ENCODE measurements at places on chromosomes 13 and 19.

- no peak for DNase-seq
Observed at GRCh38 chr19:18858906-18859646, 27.3 kb downstream of the UPF1 start.

- DNase-seq: no peak
Observed at GRCh38 chr19:14433554-14434501, 722 bp downstream of the PKN1 start.

GRCh38 chr13:29975283-29975682 lies 124.9 kb upstream of the UBL3 start:
- no peak for DNase-seq

DNA sequence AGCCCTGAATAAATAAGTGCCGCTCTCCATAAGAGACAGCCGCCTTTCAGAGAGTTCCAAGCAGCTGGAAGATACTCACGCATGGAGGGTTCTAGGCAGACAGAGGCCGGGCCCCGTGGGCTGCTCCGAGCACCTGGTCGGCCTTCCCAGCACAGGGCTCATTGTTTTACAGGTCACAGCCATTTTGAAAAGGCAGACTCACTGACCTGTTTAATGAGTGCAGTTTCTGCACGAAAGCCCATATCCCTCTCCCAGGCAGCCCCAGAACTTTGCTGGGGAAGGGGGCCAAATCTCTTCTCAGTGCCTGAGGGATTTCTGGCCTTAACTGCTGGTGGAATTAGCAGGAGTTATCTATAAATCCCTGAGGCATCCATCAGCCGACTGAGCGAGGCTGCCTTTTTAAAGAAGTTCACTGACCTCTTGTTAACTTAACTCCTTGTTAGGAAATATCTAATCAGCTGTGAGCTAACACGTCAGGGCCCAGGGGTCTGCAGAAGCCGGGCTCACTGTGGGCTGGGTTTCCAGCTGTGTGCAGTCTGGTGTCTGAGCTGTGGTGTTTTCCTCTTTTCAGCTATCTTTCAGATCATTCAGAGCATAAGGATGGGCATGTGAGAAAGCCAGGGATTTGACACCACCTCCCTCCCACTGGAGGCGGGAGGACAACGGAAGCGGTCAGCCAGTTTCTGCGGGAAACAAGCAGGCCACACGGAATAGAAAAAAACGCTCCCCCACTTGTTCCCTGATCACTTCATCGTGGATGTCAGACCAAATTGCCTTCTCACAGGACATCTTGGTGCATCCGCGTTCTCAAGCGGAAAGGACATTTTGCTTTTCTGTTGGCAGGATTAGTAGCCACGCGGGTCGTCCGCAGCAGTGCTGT lies 23.3 kb downstream of the SERP2 start:
- peak; percentile 21 for DNase-seq

DNA sequence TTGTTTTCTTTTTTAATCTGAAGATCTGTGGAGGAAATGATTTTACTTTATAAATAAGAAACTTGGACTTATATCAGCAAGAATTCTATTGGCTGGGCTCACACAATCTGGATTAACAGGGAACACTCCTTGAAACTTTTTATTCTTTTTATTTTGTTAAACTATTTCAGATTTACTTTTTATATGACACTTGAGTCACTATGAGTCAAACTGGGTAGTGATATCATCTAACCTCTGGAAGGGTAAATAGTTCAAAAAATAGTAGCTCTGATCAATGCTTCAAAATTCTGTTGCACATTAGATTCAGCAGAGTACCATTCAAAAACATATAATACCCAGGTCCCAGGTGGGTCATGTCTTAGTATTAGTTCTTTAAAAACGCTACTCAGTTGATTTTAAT lies 55.1 kb upstream of the NBEA start:
- no peak for DNase-seq

GRCh38 chr19:19388568-19389555 lies 16.6 kb upstream of the GATAD2A start:
- no peak for DNase-seq

GRCh38 chr13:49271264-49271663 lies 23.5 kb downstream of the CDADC1 start:
- DNase-seq: no peak

DNA sequence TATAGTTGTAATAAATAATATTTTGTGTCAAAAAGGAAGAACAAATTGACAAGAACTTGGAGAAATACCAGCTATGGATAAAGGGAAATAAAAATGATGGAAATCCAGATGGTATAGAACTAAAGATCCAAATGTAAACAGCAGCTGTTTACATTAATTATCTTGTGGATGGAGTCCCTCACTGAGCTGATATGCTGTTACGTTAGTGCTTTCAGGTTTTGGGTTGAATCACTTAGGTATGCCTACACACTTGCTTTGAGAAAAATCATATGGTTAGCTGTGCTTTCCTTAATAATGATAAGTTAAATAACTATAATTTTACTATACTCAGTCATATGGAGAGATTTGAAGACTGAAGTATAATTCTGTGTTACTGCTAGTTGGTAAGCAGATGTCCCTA lies 27.7 kb downstream of the WASF3 start:
- no peak for DNase-seq

- no peak for DNase-seq
Observed at GRCh38 chr13:103101901-103102300, 35.7 kb upstream of the SLC10A2 start.

- DNase-seq: no peak
Observed at GRCh38 chr13:37040789-37041188, 18.7 kb downstream of the SUPT20H start.

DNA sequence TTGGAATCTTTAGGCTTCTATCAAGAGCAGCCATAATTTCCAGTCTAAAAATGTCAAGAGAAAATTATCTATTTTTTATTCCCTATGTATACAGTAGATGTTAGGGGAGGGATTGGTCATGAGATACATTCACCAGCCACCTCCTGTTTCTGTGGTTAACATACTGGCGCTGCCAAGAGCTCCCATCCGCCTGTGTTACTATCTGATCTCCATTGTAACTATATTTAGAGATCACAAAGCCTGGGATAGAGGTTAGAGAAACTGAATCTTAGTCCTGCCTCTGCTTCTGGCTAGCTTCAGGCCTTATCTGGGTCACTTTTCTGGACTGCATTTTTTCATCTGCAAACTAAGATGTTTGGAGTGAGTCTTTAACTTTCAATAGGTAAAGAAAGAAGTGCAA lies 46.3 kb downstream of the POLR1D start:
- DNase-seq: no peak

GRCh38 chr13:25844559-25845434 lies 207.0 kb downstream of the SHISA2 start:
- no peak for DNase-seq

DNA sequence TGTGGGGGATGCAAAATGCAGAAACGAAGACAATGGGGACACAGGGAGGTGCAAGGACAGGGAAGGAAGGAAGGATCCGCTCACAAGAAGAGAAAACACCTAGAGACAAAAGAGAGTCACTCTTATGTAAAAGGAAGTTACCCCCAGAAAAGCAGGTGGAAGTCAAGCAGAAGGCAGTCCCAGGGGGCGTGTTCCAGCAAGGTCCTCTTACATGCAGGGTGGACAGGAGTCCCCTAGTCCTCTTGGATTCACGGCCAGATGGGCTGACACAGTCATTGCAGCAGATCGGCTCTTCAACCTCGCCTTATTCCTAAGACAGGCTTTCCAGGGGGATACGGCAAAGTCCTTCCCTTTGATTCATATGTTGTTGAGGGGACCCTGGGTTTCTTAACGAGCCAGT lies 83.9 kb upstream of the SPATA13 start:
- no peak for DNase-seq

DNA sequence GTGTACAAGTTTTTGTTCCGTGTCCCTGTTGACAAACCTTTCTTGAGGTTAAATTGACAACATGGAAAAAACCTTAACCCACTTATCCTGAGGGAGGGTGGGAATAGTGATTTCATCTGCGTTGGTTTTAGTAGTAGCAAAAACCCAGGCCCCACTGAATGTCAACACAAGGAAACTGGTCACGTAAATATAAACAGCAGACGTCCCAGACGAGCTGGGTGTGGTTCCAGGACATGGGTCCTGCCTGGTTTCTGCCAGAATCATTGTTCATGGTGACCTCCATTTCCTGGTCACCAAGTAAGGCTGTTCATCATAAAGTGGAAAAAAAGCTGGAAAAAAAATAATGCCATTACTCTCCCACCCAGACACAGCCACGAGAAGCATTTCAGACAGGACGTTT lies 16.9 kb upstream of the F2RL3 start:
- DNase-seq: no peak

DNA sequence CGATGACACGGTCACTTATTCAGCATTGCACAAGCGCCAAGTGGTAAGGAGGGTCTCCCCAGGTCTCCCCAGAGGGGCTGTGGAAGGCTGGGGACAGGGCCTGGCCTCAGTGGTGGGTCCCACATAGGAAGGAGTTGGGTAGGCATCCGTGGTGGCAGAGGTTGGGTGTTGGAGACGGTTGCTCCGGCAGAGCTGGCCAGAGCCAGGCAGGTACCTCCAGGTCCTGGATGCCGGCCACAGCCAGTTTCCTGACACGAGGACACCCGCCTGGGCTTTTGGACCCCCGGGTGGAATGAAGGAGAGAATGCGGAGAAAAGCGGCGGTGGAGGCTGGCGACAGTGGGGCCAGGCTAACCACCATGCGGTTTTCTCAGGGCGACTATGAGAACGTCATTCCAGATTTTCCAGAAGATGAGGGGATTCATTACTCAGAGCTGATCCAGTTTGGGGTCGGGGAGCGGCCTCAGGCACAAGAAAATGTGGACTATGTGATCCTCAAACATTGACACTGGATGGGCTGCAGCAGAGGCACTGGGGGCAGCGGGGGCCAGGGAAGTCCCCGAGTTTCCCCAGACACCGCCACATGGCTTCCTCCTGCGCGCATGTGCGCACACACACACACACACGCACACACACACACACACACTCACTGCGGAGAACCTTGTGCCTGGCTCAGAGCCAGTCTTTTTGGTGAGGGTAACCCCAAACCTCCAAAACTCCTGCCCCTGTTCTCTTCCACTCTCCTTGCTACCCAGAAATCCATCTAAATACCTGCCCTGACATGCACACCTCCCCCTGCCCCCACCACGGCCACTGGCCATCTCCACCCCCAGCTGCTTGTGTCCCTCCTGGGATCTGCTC lies 1.3 kb upstream of the FFAR1 start:
- DNase-seq: no peak

GRCh38 chr13:98253526-98253925 lies 76.5 kb upstream of the RNF113B start:
- DNase-seq: no peak

DNA sequence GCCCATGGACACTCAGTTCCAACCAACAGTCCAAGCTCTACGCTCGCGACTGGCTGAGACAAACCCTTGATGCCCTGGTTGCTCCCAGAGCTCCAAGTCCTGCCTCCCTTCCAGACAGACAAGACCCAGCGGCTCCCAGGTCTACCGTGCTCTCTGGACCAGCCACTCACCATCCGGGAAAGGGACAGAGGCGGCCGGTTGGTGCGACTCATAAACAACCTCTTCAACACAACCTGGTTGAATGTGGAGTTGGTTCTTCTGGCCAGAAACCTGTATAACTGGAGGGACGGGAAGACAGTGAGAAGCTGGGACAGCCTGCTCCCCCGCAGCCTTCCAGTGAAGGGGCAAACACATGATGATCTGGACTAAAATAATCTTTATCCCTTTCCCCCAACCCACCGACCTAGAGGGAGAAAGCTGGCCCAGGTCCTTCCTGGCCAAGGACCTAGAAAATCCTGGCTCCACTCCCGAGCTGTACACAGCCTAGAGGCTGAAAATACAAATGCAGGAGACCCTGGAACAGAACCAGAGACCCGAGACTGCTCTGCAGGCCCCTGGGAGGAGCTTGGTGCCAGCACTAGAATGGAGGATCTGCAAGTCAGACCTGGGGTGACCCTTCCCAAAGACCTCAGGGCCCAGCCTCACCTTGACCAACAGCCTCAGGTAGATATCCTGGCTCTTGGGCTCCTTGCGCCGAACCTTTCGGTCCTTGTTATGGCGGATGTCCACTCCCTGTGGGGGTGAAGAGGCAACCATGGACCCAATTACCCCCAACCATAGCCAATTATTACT lies 1.6 kb downstream of the RPL18 start:
- no peak for DNase-seq

- no peak for DNase-seq
Observed at GRCh38 chr19:8500158-8500557, 2.3 kb downstream of the PRAM1 start.

DNA sequence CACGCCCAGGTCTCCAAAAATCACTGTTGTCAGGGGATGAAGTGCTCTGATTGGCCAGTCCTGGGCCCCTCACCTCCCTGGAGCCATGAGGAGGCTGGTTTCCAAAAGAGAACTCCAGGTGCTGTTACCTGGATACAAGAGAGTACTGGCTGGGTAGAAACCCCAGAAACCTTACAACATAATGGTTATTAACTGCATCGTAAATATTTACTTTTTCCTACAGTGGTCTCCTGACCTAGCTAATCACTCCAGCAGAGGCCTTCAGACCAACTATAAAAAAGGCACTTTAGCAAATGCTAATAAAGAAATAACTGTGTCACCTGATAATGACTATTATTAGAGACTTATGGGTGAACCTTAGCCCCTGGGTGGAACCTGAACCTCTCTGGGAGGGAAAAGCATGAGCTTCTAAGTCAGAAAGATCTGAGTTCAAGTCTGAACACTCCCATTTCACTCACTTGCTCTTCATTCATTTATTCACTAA lies 1.5 kb upstream of the IGSF23 start:
- DNase-seq: no peak

DNA sequence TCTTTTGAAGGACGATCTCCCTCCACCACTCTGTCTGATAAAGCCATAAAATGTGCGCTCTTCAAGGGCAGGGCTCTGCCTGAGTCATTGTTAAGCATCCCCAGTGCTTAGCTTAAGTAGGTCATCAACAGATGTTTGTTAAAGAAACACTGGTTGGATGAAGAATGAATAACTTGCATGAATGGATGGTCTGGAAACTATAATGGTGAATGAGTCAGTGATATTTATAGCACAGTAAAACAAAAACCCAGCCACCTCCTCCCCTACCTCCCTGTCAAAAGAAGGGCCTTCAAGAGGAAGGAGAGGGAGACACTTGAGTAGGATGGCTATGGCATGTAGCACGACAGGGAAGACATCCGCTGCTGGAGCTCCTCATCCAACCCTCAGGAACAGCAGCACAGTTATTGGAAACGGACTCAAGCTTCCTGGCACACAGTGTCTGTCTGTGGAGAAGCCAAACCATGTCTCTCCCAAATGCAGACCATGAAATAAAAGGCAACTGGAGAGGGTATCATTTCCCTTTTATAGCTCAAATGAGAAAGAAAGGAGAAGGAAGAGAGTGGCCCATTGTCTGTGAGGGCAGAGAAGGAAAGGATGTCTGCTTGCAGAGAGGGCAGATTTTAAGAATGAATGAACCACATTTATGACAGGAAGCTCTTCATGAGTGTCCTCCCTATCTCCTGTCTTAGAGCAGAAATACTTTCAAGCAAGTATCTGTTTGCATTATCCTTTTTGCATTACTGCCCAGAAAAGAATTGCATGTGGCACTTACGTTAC lies 183.5 kb upstream of the UBL3 start:
- peak; percentile 49 for DNase-seq

DNA sequence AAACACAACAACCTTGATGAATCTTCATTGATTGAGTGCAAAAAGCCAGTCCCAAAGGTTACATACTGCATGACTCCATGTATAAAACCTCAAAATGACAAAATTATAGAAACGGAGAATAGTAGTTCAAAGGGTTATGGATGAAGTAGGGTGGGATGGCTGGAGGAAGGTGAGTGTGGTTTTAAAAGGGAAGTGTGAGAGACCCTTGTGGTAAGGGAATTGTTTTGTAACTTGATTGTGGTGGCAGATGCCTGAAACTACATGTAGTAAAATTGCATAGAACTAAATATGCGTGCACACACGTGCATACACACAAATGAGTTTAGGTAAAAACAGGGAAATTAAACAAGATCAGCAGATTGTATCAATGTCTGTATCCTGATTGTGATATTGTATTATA lies 340.7 kb downstream of the MTUS2 start:
- DNase-seq: no peak

GRCh38 chr19:30666301-30666803 lies 294.2 kb downstream of the ZNF536 start:
- no peak for DNase-seq

Measured in smooth muscle cell of the brain vasculature (primary cell).